ENCODE measurements at places on chromosomes 1 and 21.

DNA sequence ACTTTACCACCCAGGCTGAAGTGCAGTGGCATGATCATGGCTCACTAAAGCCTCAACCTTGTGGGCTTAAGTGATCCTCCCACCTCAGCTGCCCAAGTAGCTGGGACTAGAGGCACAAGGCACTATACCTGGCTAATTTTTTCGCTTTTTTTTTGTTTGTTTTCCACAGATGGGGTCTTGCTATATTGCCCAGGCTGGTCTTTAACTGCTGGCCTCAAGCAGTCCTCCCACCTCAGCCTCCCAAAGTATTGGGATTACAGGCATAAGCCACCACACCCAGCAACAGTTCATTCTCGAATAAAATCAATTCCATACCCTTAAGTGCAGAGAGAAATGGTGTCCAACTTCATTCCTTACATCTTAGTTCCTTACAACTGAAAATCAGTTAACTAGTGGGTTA, 24.8 kb downstream of the DCAF8 start:
- no peak for DNase-seq

DNA sequence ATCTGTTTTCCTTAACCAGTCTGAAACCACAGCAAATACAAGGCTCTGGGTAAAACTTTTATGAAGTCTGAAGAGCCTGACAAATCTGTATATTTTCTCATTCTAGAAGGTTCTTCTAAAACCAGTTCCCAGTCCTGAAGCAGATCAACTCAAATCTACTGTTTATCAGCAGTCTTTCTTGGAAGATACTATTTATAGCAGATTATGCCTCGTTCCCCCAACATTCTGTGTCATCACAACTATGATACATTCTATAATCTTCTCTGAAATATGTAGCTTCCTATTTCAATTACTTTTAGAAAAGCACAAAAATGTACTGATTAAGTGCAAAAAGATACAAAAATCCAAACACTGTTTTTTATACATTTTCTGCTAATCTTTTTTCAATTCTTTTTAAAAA, 67.5 kb downstream of the NIBAN1 start:
- no peak for DNase-seq

DNA sequence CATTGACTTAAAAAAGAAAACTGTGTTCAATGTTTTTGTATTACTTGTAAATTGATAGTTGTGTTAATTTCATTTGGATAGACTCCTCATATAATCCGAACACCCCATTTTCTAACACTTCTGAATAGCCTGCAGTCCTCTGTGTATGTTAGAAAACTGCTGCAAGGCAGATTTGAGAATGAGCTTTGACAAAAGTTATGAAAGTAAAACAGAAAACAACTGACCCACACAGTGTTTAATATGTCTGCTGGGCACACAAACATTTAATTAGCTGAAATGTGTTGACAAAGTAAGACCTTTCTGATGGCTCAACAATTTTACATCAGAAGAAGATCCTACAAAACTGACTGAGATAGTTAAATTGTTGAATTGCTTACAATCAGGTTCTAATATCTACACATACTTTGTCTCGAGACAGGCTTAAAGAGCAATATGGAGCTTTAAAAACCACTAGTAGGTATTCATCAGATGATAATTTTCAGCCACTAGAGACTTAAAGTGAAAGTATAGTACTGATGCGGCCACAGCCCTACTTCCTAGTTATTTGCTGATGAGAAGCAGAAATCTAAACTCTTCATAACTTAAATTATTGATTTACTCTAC, 40.0 kb upstream of the PRMT6 start:
- no peak for DNase-seq

- DNase-seq = no peak
Observed at GRCh38 chr1:160169553-160170399, 18.4 kb downstream of the ATP1A4 start.

GRCh38 chr1:70458131-70458530, 47.1 kb downstream of the CTH start:
- DNase-seq = peak; percentile 35

- no peak for DNase-seq
Observed at GRCh38 chr1:97157991-97158390, 436.4 kb downstream of the PTBP2 start.

DNA sequence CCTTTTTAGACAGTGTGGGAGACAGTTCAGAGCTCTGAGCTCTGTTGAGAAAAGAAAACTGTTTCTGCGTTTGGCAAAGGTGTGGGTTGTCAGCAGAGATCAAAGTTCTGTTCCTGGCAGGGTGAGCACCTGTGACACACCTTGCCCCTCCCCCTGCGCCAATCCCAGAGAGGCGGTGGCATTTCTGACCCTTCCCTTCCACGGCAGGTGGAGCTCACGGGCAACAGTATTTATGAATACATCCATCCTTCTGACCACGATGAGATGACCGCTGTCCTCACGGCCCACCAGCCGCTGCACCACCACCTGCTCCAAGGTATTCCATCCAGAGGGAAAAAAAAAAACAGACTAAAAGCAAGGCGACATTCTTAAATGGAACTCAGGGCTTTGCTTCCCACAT, 20.7 kb downstream of the SIM2 start:
- DNase-seq = no peak

DNA sequence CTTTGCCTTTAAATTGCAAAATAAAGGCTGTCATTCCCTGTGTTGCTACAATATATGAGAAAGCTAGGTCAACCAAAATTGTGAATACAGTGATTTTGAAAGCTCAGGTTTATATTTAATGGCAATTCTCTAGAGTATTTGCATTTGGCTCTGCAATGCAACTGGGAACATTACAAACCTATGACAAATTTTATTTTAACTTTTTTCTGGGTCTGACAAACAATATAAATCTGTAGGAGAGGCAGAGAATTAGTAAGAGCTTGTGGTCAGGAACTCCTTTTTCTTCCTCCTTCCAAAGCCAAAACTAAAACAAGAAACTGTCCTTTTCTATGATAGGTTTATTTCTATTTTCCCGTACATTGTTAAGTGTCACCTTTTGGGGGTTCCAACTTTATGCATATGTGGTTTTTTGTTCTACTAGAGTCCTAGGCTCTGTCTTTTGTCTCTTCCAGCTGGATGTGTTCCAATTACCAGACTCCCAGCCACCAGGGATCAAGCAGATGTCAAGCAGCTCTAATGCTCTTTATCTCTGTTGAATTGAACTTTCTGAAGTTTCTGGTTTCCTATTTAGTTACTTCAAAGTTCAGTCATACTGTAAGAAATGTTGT, 106.9 kb downstream of the ASH1L start:
- DNase-seq = no peak

- DNase-seq = no peak
Observed at GRCh38 chr1:6928106-6928885, 143.0 kb downstream of the CAMTA1 start.

- DNase-seq = no peak
Observed at GRCh38 chr1:102435483-102435882, 438.8 kb upstream of the OLFM3 start.

- DNase-seq = no peak
Observed at GRCh38 chr1:8357329-8358101, 39.6 kb downstream of the SLC45A1 start.

DNA sequence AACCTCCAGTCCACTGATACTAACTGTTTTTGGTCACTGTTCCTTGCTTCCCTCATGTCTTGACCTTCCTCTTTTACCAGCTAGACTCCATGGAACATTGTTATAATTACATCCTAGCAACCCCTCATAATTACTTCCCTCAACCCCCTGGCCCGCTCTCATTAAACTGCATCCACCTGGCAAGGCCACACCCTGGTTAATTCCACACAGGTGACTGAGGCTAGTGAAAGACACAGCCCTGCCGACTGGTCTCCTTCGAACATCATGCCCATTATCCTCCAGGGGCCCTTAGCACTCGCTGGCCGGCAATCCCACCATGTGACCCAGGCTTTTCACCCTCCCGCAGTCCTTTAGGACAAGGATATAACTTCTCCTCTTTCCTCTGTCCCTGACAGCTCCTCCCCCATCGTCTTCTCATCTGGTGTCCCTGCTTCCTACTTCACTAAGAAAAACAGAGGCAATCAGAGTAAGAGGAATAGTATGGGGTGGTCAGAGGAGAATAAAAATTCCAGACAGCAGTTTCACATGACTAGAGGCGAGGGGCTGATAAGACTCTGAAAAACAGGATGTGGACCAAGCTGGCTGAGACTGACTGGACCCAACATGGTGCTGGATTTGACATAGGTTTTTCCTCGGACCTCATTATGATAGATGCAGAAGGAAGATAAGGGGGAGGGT, 8.8 kb upstream of the TENT5B start:
- DNase-seq = no peak

GRCh38 chr1:43764581-43764980, 57.2 kb downstream of the ST3GAL3 start:
- no peak for DNase-seq

DNA sequence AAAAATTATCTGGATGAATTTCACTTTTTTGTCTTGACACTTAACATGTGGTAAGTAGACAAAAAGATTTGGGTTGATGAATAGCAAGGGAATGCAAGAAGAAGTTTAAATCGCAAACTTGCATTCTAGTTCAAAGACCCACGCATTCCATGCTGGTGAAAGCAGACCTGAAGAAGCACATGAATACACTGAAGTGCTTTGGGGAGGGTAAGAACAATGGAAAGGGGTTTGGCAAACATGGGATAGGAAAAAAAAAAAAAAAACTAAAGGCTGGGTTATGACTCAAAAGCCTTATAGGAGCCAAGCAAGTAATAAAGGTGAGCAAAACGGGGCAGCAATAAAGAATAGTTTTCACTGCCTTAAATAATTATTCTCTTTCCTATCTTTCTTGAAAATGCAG, 450.2 kb downstream of the LMO4 start:
- no peak for DNase-seq

DNA sequence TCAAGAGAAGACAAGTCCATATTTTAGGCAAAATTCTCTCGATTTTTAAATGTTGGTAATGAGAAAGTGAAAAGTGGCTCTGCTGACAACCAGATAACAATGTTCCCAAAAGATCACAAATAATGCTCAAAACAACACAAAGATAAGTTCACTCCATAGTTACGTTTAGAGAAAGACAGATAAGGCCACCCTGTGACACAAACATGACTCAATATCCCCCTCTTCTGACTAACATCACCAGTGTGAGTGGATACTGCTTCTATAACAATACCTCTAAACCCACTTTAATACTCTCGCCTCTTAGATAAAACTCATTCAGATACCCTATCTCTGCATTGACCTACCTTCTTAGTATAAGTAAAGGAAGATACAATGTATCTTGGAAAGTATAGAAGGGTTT, 51.2 kb upstream of the RGS7 start:
- no peak for DNase-seq

- DNase-seq = no peak
Observed at GRCh38 chr1:177002891-177003290, 161.6 kb downstream of the ASTN1 start.

GRCh38 chr1:3495776-3496745, 41.6 kb downstream of the ARHGEF16 start:
- DNase-seq = no peak

DNA sequence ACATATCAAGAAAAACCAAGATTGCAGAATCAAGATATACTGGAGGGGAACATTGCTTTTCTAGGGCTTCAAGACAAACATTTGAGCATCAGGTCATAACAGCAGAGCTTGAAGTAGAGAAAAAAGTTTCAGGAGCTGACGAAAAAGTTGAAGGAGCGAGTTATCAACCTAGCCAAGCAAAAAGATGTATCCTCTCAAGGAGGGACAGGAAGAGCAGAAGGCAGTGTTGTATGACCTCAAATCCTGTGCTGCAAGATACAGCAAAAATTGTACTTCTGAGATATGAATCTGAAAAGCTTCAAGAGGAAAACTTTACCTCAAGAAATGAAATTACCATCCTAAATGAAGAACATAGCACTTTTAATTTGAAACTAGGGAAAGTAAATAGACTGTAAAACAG, 153.1 kb downstream of the AK5 start:
- no peak for DNase-seq

- no peak for DNase-seq
Observed at GRCh38 chr1:125080077-125080476, 3895.3 kb downstream of the SRGAP2C start.

DNA sequence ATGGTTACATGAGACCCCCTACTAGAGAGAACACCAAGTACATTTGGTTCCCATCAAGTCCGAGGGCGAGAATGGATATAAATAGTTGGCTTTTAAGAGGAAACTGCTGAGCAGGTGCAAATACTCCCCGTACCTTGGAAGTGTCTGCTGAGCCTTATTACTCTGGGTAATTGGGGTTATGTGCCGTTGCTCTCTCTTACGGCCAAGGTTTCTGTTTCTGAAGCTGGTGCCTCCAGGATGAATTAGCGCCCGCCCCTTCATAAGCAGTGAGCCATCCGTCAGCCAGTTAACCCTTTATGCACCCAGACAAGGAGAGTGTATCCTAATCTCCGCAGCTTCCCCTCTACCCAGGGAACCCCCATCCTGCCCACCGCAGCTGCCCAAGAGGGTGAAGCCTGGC, 90.4 kb upstream of the AJAP1 start:
- no peak for DNase-seq

DNA sequence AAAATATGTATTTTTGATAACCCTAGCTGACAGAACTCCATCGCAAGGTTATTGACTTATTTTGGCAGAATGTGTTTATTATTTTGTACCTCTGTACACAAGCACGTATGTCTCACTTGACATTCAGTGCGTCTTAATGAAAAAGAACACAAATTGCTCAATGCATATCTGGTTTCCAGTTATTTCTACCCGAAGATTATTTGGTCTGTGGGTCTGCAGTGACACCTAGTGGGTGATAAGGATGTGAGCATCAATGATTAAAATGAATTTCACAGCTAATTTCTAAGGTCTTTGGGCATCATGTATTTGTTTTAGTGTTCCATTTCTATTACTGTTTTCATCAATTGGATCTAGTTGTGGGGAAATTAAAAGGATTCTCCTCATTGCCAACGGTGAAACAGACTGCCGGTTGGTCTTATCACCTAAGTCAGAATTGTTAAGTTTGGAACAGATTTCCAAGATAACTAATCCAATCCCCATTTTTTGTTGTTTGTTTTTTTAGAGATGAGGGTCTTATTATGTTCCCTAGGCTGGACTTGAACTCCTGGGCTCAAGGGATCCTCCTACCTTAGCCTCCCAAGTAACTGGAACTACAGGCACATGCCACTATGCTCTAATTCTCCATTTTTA, 13.9 kb downstream of the DDX20 start:
- no peak for DNase-seq

- no peak for DNase-seq
Observed at GRCh38 chr1:116182019-116182714, 71.0 kb downstream of the MAB21L3 start.

- no peak for DNase-seq
Observed at GRCh38 chr1:235834620-235835019, 32.1 kb downstream of the LYST start.

- DNase-seq = no peak
Observed at GRCh38 chr1:100377590-100378361, 25.5 kb downstream of the CDC14A start.
